NCI-H1694 (cell line): ENCODE measurements at places on chromosomes 11 and 22.

GRCh38 chr11:9056467-9056866 is 34.9 kb downstream of the SCUBE2 start:
- no peak for DNase-seq

DNA sequence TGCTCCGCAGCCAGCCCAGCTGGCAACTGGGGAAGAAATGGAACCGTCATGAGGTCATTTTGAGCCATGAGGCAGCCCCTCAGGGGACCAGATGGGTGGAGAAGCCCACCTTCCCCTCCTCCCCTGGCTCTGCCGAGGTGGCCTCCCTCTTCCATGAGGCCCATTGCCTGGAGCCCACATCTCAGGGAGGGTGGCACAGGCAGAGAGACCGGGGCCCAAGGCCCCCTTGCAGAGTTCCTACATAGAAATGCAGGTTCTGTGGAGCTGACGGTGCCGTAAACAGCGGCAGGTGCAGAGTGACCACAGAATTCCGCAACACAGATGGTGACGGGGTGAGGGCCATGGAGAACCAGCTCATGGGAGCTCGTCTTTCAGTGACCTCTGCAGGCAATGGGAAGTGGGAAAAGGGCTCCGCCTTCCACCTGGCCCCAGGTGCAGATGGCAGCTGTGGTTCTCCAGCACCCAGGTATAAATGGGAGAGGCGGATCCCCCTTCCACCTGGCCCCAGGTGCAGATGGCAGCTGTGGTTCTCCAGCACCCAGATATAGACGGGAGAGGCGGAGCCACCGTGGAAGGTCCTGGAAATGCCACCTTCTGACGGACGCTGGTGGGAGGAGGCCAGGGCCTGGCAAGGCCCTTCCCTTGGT is 765.4 kb downstream of the BRD1 start:
- DNase-seq, result no peak

DNA sequence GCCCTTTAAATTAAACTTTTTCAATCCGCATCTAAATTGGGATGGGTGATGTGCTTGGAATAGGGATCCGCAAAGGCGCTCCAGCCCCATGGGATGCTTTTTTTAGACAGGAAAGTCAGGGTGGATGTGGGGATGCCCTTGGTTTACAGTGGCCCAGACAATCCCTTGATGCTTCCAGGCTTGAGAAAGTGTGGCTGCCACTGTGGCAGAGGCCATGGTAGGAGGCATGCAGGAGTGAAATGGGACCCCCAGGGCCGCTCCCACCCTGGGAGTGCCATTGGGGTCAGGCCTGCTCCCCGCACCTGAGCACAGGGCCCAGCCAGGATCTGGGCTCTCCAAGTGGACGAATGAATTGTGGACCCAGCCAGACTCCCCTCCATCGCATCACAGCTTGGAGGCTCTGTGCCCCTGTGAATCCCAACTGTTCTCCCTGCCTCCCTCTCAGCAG is 75.8 kb downstream of the COMMD9 start:
- DNase-seq, result no peak

DNA sequence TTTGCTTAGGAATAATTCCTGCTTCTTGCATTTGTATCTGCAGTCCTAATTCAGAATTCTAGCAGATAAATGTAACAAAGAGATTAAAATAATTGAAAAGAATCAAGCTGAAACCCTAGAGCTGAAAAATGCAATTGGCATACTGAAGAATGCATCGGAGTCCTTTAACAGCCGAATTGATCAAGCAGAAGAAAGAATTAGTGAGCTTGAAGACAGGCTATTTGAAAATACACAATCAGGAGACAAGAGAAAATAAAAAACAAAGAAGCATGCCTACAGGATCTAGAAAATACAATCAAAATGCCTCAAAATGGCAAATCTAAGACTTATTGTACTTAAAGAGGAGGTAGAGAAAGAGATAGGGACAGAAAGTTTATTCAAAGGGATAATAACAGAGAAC is 8.2 kb downstream of the TREH start:
- no peak for DNase-seq

DNA sequence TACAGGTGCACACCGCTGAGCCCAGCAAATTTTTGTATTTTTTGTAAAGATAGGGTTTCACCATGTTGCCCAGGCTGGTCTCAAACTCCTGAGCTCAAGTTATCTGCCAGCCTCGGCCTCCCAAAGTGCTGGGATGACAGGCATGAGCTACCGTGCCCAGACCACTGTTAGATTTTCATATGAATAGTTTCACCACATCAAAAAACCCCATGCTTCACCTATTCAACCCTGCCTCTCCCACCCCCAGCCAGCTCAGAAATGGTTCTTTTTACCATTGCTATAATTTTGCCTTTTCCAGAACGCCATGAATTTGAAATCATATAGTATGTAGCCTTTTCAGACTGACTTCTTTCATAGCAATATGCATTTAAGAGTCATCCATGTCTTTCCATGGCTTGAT is 37.9 kb downstream of the CDPF1 start:
- DNase-seq, result no peak

GRCh38 chr11:65427691-65428577 is 5.3 kb downstream of the NEAT1 start:
- DNase-seq, result no peak

DNA sequence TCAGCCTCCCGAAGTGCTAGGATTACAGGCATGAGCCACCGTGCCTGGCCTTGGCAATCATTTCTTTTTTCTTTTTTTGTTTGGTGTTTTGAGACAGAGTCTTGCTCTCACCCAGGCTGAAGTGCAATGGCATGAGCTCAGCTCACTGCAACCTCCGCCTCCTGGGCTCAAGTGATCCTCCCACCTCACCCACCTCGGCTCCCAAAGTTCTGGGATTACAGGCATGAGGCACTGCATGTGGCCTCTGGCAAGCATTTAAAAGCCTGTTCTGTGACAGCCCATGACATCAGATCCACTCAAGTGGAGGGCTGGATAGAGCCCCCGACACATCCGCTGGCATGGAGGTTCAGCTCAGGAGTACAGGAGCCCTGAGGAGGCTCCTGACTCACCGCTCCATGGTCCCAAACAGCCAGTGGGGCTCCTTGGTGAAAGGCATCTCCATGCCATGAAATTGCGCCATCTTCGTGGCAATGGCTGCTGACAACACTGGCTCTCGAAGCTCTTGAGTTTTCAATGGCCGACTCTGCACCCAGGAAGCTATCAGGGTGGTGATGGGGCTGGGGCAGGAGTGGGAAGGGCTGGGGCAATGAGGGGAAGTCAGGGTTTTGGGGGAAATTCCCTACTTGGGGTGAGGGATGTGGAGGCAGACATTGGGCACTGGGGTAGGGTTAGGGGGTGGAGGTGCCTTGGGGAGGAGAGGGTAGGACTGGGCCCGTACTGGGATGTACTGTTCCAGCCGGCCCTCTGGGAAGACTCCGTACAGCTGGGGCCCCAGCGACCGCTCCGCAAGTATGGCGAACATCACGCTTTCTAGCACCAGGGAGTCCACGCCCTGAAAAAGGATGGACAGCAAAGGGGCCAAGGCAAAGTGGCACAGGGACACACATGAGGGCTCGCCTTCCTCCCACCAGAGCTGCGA is 1.4 kb downstream of the CHKB start:
- no peak for DNase-seq

DNA sequence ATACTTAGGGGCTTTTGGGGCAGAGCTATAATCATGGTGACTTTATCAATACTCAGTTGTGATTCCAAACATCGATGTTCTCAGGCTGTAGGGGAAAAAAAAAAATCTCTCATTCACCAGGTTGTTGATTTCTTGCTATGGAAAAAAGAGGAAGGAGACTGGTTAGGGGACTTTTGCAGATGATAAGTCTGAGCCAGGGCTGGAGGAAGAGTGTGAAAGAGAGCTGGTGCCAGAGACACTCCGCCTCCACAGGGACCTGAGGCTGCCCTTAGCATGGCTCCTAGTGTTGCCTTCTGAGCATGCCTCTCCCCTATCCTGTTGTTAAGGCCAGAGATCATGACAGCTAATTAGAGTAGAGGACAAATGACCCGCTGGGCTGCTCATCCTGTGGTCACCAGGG is 16.9 kb downstream of the UPB1 start:
- DNase-seq, result no peak

- DNase-seq, result no peak
Observed at GRCh38 chr22:31917227-31917921, 27.0 kb upstream of the YWHAH start.

GRCh38 chr22:46064228-46064965 is 85.9 kb upstream of the PPARA start:
- no peak for DNase-seq

- DNase-seq, result no peak
Observed at GRCh38 chr11:3201112-3201581, 17.5 kb downstream of the MRGPRG start.

DNA sequence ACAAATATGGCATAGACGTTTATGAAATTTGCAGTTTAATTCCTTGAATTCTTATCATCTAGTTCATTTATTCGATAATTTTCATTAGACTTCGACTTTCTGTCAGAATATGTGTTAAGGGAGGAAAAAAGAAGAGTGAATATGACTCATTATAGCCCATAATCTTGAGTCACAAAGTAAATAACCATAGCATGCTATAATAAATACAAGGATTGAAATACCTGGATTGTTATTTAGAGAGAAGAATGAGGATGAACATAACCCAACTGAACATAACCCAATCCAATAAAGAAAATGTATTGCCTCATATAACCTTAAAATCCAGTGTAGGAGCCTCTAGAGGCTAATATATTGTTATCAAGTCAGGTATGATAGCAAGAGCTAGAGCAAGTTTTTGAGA is 1858.3 kb upstream of the RAG2 start:
- no peak for DNase-seq

- no peak for DNase-seq
Observed at GRCh38 chr22:36773935-36774334, 2.0 kb downstream of the IFT27 start.

DNA sequence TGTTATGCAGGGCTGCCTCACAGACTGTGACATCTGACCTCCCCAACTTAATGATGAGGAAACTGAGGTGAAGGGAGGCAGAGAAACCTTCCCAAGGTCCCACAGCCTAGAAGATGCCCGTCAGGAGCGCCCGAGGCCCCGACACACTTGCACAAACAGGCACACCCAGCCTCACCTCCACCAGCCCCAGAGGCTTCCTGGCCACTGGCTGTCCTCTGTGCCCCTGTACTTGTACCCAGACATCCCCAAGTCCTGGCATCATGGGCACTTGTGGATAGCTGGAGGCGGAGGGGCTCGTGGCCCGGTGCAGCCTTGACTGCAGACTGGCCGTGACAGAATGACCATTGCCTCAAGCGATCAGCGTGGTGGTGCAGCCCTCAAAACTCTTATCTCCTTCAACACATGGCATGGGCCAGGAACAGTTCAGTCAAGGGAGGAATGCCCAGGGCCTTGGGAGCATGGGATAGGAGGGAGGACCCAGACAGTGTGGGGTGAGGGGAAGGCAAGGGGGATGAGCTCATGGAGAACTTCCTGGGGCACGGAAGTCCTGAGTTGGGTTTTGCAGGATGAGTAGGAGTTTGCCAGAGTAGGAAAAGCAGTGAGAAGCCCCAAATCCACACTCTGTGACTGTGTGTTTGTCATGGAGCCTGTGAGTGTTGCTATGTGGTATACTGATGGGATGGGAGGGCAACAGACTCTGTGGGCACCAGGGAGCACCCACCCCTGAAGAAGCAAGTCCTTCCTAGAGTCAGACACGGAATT is 25.8 kb upstream of the PPARA start:
- no peak for DNase-seq

- DNase-seq, result no peak
Observed at GRCh38 chr22:19169947-19170318, 8.6 kb downstream of the SLC25A1 start.

DNA sequence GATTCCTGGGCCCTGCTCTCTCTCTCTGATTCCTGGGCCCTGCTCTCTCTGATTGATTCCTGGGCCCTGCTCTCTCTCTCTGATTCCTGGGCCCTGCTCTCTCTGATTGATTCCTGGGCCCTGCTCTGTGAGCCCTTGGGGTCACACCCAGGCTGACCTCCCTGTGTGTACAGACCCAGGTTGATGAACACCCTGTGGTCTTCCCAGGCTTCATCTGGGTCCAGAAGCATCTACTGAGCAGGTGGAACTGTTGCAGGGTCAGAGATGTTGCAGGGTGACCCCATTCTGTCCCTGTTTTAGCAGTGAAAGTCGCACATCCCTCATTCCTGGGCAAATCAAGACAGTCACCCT is 16.3 kb upstream of the GDPD5 start:
- DNase-seq, result no peak

DNA sequence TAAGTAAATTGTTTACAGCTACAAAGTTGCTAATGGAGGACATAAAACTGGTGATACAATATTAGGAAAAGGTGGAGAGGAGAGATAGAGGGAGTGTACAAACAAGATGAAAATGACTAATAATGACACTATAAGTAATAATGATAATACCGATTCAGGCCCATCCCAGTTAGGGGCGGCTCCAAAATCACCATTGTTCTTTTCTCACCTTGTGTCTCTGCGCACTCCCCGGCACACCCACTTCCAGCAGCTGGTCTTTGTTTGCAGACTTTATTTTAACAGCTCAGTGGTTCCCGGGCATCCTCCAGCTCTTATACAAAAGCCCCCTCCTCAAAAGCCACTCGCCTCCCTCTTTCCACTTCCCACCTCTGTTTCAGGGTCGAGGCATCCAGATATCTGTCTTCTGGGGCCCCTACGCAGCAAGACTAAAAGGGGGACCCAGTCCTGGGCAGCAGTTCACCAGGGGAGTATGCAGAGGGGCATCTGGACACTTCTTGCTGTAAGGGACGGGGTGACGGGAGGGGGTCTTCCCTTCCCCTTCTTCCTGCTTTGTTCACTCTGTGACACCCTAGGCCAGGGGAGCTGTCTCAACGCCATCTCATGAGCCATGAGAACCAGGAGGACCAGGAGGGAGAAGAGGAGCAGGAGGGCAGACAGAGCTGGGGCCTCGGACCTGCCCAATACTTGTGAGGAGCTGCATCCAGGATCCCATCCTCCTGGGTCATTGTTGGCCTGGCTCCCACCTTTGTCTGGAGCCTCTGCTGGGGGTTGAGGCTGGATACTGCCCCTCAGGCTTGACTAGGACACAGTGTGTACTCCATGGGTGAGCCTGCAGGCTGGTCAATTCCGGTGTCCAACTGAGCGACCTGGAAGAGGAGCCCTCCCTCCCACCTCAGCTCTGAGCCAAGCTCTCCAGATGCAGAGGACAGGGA is 2.7 kb downstream of the APOL2 start:
- no peak for DNase-seq

DNA sequence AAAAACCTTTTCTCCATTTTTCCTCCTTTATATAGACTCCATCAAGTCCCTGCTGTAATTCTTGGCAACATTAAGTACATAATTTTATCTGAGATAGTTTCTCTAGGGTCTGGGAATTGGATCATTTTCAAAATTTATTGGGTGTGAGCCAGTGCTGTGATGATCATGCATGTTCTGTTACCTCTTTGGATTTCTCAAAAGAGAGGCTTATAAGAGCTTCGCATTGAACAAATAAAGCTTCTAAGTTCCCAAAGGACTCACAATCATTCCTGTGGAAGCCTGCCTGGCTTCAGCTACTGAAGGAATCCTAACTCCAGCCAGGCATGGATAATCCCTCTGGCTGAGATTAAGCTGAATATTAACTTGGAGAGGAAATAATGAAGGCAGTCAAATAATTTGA is 208.5 kb downstream of the RAB38 start:
- no peak for DNase-seq

GRCh38 chr11:67632175-67632981 is 2.6 kb upstream of the NUDT8 start:
- DNase-seq, result no peak
